ENCODE measurements at places on chromosomes 4 and X.

DNA sequence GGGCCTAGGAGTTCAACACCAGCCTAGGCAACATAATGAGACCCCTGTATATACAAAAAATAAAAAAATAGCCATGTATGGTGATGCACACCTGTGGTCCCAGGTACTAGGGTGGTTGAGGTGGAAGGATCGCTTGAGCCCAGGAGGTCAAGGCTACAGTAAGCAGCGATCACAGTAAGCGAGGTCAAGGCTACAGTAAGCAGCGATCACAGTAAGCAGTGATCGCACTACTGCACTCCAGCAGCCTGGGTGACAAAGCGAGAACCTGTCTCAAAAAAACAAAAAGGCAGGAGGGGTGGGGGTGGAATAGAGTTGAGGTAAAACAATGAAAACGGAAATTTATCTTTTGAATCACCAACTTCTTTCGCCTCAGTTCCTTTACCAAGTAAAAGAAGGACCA is 29.4 kb downstream of the TBCK start:
- no peak for DNase-seq

GRCh38 chr4:16264798-16265197 is 38.5 kb upstream of the TAPT1 start:
- no peak for DNase-seq

- no peak for DNase-seq
Measured at GRCh38 chr4:173448608-173449379, 49.9 kb upstream of the SCRG1 start.

DNA sequence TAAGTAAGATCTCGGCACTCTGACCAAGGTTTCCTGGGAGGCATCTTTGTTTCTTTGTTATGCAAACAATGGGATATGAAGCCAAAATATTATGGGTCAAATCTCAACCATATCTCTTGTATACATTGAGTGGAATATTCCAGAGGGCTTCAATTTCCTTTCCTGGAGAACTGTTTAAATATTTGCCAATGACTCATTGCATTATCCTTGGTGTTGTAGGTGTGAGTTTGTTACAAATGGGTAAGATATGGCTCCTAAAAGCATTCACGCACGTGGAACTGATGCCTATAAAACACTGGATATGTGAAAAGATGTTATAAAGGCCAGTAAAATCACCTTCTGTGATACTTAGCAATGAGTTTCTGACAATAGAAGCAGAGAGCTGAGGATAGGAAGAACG is 150.5 kb upstream of the WDR1 start:
- no peak for DNase-seq

DNA sequence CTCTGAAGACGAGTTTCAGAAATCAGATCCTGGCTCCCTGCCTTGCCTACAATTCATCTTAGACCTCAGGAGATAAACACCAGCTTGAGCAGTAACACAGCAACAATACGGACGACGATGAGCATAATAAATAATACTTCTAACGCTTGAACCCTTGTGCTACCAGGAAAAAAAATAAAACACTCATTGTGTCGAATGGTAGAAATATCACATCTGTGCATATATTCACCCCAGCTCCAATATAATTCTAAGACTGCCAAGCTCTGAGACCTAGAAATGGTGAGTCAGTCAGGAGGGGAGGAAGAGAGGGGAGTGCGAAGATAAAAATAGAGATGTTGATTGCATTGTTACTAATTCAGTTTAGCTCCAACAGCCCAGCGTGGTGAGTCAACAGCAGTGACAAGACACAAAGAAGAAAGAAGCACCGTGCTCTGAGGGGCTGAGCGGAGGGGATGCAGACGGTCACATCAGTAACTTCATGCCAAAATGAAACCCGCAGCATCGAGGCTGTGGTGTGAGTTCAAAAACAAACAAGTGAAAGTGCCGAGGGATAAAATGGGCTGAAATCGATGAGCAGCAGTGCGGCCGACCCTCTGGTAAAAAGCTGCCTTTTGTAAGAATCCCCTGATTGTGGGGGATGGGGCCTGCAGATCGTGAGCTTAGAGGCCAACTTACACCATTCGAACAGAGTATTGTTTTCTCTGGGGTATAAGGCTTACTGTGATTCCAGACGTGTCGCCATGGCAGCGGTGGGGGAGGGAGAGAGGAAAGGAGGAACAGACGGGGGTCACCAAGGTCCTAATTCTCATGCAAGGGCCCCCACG is 150.4 kb downstream of the MGST2 start:
- no peak for DNase-seq

DNA sequence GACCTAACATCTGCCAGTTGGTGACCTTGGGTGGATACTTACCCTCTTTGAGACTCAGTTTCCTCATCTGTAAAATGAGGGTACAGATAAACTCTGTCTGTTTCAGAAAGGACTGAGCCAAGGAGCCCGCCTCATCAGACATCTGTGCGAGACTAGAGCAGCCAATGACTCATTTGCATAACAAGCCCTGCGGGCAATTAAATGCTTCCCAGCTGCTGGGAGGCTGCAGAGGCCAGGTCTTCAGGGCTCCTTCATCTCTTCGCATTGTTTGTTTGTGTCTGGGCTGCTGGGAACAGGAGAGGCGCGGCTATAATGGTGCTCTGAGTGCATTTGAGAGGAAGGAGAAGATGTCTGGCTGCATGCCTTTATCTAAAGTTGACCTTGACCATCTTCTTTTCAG is 85.0 kb downstream of the ADRA2C start:
- peak; percentile 38 for DNase-seq

- DNase-seq = no peak
Measured at GRCh38 chr4:80138551-80139538, 58.5 kb upstream of the PRDM8 start.

DNA sequence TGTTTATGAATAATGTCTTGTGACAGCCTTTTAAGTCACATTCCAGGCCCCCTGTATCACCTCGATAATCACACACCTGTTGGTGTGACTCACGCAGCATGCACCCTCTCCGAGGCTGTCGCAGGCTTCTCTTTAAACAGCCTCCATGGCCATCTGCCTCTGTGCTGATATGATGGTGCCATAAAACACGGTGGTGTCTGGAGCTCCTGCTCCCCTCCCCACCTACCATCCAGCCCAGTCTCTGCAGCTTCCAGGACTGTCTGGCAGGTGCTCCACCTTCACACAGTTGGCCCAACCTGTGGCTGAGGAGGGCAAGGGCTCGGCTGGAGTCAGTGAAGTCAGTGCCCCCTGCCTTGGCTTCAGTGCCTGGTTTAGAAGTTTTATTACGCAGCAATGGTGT is 173.8 kb upstream of the RPL34 start:
- DNase-seq = no peak

DNA sequence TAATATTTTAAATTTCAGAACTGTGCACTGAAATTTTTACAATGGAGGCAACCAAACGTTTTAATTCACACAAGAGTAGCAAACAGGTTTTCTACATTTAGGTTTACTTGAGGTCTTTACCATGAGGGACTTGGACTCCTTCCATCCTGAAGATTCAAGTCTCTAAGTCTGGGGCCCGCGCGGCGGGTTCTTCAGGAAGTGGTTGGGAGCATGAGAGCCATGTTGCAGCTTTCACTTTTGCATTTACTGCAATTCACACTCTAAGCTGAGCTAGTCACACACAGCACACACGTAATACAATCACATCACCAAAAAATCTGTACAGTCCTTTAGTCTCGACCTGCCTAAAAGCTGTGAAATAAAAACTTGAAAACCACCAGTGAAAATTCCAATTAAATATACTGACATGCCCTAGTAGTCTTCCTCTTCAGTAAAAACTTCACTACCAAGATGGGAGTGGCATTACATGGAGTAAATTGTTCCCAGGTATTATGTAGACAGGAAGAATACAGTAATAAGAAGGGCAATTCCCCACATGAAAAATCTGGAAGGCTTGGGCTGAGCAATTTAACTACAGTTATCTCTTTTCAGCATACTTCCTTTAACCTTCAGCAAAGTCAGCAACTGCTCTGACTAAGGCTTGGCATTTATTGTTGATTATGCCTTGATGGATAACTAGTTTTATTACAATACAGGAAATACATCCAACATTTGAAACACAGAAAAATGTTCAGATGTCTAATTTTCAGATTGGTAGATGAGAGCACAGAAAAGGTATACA is 571.1 kb upstream of the DIPK2B start:
- no peak for DNase-seq

Data from NCI-H526 treated with DMSO at 0.1 percent for 48 hours (cell line).